ENCODE measurements at places on chromosomes 2 and 18.
A peak's percentile ranks its signal among the peaks of the same experiment; 100 is the strongest.

GRCh38 chr2:180319586-180320405, 312.7 kb upstream of the CWC22 start:
- no peak for DNase-seq

DNA sequence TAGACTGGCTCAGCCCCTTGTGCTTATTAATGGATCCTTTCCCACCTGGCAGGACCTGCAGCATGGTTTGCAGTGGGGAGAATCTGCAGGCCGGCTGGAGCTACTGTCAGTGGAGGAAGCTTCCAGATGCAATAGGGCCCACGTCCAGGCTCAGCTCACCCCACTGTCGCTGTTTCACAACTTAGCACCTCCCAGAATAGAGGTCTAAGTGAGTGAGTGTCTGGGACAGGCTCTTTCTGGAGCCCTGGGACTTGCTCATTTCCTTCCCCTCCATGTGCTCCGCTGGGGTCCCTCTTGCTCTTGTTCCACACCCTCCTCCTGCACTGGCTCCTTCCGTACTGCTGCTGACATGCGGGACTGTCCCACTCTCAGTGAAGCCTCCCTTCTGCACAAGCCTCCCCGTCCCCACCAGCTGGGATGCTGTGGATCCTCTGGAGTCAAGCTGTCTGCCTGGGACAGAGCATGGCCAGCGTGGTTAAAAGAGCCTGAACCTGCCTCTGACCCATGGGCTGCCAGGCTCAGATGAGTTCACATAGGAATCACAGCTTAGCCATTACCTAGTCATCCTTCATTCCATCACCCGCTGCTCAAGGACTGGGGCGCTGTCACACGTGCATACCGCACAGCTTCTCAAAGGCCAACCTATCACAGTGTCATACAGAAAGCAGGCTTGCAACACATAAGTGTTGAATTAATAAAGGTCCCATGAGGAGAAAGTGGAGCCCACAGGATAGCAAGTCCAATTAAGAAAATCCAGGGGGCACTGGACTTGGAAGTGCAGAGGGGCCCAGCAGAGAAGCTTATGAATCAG, 135.9 kb downstream of the ACKR3 start:
- no peak for DNase-seq

- no peak for DNase-seq
Observed at GRCh38 chr2:102717308-102718018, 44.4 kb upstream of the TMEM182 start.

DNA sequence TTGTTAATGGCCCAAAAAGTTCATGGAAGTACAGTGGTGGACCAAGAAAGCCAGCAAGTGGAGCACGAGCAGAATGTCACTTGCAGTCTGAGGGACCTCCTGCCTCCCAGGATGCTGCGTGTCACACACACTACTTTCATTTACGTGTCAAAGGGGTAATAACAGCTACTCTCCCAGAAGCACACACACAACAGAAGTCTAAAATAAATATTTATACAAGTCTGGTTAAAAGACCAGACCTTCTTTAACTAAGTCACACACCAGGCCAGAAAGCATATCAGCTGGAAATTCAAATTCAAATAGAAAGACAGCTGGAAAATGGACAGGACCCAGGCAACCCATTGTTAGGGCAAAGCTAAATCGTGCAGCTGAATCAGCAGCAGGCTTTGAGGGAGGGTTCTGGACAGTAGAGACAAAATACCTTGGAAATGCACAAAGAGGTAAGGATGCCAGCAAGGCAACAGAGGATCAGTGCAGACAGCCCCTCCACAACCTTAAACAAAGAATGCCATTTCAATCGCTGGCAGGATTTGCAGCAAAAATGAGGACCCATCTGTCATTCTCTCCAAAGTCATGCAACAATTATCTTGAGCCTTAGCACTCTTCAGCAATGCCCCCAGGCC, 160.5 kb downstream of the TMEM163 start:
- no peak for DNase-seq

GRCh38 chr2:231300722-231301076, 94.8 kb upstream of the B3GNT7 start:
- DNase-seq: no peak

- DNase-seq: no peak
Observed at GRCh38 chr2:173462892-173463840, 108.5 kb downstream of the CDCA7 start.

DNA sequence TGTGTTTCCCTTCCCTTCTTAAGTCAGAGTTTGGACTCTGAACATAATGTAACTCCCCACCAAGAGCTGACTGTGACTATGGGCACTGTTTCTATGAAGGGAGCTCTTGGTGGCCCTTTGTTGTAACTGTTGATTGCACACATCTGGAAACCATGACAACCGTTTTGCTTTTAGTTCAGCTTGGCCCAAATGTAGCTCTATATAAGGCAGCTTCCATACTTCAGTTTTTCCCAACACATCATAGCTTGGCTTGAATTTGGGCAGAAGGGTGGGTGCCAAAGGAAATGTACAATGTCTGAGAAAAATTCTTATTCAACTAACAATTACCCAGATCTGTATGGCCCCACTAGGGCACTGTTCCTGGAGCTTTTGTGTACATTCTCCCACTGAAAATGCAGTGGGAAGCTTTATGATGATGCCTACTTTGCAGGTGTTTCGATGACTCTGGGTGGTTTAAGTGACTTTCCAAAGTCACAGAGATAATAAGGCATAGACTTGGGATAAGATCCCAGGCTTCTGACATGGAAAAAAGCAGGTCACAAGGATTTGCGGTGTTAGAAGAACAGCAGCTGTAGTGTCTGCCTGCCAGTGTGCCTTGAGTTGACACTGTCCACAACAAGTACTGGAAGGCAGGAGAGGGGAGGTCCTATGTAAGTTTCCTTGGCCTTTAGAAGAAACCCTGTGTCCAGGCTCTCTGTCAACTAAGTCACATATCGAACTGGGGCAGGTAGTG, 2.4 kb upstream of the CETN1 start:
- DNase-seq: no peak

DNA sequence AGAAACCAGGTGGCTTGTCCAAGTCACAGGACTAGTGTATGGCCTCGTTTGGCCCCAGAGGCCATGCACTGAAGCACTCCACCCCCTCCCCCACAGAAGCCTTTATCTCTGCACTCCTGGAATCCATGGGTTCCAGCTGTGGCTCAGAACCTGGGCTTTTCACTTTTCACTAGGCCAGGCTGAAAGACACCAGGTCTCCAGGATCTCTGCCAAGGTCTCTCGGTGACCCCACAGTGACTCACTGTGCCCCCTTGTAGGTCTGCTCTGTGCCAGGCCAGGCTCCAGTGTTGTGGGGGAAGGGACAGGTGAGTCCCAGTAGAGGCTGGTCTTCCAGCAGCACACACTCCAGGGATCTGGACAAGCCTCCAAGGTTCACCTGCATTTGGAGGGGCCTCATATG, 31.0 kb upstream of the GLI2 start:
- no peak for DNase-seq

GRCh38 chr2:167988296-167988695, 259.1 kb downstream of the STK39 start:
- no peak for DNase-seq

GRCh38 chr2:184879671-184880070, 281.3 kb downstream of the ZNF804A start:
- no peak for DNase-seq

- DNase-seq: no peak
Observed at GRCh38 chr2:231243866-231244265, 45.4 kb downstream of the ARMC9 start.

- no peak for DNase-seq
Observed at GRCh38 chr18:51196811-51197660, 445 bp downstream of the MEX3C start.

GRCh38 chr2:168233166-168233565, 14.2 kb downstream of the STK39 start:
- DNase-seq: no peak

- no peak for DNase-seq
Observed at GRCh38 chr18:32598144-32598543, 127.5 kb upstream of the GAREM1 start.

DNA sequence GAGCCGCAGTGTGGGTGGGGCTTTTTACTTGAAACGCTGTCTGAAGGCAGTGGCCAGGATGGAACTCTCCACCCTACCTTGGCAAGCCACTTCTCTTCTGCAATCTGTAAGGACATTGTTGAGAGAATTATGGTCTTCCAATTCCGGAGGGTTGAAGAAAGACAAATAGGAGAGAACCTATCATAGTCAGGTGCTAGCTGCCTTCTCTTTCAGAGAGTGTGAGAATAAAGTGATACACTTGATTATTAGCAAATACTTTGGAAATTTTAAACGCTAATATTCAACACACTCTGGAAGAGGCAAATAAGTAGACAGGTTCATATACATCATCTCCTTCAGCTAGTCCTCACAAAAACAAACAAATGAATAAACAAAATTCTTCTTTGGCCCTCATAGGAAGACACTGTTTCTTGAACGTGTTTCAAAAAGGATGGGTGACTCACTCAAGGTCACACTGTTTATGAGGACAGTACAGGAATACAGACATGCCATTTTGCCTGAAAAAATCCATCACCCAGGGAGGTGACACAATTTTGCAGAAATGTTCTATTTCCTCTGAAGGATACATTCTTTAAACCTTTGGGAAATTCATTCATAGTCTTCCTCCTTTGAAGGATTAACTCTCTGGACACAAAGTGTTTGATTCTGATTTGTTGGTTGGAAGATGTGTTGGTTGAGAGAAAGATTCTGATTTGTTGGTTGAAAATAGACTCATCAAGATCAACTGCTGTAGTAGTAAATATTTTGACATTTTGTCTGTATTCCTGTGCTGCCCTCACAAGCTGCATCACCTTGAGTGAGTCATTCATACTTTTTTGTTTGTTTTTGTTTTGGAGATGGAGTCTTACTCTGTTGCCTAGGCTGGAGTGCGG, 2.2 kb upstream of the IL1RN start:
- DNase-seq: no peak

DNA sequence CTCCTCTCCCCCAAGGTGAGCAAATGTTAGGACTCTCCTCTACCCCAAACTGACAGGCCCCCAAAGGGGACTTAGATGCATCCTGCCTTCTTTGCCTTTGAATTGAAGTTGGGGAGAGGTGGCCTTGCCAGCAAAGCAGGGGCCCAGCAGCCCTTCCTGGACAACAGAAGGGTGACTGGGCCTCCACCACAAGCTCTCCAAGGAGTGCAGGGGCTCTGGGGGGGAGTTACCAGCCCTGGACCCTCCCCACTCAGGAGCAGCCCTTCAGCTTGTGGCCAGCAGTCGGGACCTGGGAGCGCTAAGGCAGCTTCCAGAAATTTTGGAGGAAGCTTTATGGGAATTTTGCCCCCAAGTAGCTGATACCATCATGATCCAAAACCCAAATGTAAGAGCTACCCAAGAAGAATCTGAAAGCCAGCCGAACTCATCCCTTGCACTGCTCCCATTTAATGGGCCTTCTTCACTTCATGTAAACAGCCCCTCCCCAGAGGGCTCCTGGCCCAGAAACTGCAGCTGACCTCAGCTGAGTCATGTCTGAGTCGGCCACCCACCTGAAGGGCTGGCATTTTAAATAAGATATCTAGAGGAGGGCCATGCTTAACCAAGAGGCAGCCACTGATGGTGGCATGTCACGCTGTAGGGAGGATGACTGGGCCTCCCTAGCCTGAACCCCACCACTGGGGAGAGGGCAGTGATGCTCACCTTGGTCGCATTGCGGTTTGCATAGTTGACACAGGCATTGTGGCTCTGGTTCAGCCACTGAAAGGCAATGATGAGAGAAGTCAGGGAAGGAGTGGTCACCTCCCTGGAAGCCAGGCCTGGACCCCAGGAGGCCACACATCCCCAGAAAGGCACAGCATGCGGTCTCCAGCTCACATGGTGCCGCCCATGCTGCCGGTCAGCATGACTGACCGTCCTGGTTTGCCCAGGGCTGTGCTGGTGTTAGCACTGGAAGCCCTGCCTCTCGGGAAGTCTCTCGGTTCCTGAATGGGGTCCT, 71.5 kb downstream of the SFXN5 start:
- no peak for DNase-seq

DNA sequence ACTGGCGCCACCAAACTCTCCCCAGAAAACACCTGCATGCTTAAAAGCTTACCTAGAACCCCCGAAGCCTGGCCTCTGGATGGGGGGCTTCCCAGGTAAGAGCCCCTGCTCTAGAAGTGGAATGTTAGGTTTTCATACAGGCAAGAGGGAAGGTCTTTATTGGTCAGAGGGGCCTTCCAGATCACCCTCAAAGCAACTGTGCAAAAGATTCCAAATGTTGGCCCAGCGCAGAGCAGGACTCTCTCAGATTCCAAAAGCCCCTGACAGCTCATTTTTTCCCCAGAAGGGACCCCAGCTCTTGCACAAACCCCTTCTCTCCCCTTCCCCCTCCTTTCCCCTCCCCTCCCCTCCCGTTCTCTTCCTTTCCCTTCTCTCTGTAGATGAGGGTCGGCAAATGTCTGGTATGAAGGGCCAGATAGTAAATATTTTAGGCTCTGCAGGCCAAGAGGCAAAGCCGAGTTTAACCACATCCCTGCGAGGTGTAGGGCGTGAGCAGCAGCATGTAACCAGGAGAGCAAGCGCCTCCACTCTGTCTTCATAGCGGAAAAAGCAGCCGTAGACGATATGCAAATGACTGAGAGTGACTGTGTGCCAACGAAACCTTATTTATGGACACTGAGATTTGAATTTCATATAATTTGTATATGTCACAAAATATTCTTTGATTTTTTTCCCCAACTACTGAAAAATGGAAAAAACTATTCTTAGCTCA, 116.9 kb downstream of the SMAD7 start:
- peak; percentile 27 for DNase-seq

- no peak for DNase-seq
Observed at GRCh38 chr18:80161781-80162417, 52.8 kb downstream of the ADNP2 start.

DNA sequence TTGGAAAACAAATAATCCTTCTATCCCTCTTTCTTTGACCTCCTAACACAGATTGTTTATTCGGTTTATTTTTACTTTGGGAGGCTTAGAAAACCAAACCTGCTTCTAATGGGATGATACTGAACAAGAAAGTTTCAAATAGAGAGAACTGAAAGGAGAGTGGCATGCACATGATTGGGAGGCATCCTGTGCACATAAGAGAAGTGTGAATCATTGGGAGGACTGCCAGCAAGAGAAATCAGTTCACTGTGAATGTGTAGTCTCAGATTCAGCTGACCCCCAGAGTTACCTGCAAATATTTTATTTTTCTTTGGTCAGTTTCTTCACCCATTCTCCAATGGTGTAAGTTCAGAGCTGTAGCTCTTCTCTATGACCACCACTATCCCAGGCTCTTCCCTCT, 1363.2 kb upstream of the ACVR2A start:
- no peak for DNase-seq

- DNase-seq: no peak
Observed at GRCh38 chr18:46320928-46321711, 216.9 kb downstream of the HAUS1 start.

DNA sequence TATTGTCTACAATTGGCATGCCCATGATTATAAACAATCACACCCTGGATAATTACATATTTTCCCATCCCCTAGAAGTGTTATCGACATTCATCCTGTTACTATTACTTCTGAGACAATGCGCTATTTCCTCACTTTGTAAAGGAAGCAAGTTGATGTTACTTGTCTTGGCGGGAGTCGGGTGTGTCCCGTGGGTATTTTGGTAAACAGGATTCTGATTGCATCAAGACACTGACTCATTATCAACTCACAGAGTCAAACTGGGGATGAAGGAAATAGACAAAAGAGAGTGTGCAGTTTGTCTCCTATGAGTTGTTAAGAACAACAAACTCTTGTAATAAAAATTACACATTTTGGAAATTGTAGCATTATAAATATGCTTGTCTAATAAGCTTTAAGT, 142.7 kb downstream of the GALR1 start:
- no peak for DNase-seq

- DNase-seq: no peak
Observed at GRCh38 chr2:28970464-28971160, 10.5 kb upstream of the TOGARAM2 start.

GRCh38 chr2:31504311-31504710, 76.4 kb downstream of the SRD5A2 start:
- DNase-seq: no peak
